ENCODE measurements at places on chromosomes 4 and X. TPM values are rescaled to one million over a fixed set of nuclear protein-coding genes. Genes with fewer than 3 reads are reported as not detected.
A peak's percentile ranks its signal among the peaks of the same experiment; 100 is the strongest.

NSG1 gene
- 8.1 TPM for polyA plus RNA-seq

SLC25A6 gene
- 417 TPM for polyA plus RNA-seq

ACTRT1 gene
- polyA plus RNA-seq, result not detected

SRPX2 gene
- polyA plus RNA-seq, result 27.3 TPM

TCEAL9 gene
- polyA plus RNA-seq, result 211 TPM

MRFAP1L1 gene
- polyA plus RNA-seq, result 75.4 TPM

FGF5 gene
- polyA plus RNA-seq, result 1.7 TPM

SUV39H1 gene
- polyA plus RNA-seq, result 4.3 TPM

NEIL3 gene
- polyA plus RNA-seq, result not detected

SASH3 gene
- 3.2 TPM for polyA plus RNA-seq

NHS gene
- polyA plus RNA-seq, result 3.0 TPM

TMEM150C gene
- polyA plus RNA-seq, result 2.6 TPM

MID2 gene
- 7.7 TPM for polyA plus RNA-seq

RAB9B gene
- 23.4 TPM for polyA plus RNA-seq

GRCh38 chr4:181146051-181146450, 1097.2 kb upstream of the TENM3 start:
- DNase-seq, result no peak

DNA sequence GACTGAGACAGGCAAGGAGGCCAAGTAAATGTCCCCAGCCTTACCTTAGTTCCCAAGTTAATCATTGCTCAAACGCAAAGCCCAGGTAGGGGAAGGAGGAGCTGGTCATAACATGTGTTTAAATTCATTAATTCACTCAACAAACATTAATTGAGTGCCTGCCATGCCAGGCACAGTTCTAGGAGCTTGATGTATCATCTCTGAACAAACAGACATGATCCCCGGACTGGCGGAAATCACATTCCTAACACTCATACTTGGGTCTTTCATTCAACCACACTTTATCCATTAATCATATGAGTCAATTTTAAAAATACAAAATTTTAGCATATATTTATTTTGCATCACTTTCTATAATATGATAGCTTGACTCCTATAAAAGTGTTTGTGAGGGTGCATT, 335.3 kb upstream of the NOCT start:
- no peak for DNase-seq

DNA sequence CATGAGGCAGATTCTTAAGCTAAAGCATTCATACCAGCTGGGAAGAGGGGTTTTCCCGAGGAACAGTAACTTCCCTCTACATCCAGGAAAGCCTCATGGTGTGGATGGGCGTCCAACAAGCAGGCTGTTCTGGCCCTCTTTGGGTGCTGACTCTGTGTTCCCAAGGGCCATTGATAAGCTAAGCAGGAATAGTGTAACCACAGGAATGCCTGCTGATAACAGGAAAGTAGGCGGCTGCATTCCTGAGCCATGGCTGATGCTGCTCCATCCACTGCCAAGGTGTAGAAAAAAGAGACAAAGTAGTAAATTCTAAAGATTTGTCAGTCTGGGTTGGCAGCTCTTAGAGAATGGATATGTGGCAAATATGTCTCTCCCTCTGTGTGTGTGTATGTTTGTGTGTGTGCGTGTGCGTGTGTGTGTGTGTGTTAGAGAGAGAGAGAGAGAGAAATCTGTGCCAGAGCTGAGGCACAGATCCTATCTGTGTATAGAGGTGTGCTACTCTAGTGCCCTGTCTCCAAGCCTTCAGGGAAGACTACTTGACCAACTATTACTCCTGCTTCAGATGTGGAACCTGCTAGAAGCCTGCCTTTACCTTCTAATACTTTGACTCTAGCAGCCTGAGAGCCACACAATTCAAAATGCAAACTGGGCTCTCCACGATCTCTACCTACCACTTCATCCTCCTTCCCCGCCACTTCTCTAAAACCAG, 353.1 kb upstream of the NR3C2 start:
- DNase-seq, result no peak

DNA sequence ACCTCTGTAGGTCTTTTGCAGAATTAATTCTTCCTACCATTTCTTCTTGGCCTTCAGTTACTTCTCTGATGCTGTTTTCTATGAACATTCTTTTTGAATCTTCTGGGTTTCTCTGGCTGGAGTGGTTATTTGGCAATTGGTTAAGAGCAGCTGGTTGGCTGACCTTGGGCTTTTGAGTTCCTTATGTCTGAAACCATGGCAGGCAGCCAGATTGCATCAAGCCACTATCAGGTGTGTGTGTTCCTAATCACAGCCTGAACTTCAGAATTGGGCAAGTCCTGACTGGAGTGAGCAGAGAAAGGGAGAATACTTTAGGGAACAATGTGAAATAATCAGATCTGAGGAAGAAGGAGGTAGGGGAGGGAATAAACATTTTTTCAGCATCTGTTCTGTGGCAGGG, 90.2 kb downstream of the ARHGAP10 start:
- DNase-seq, result peak; percentile 70

DNA sequence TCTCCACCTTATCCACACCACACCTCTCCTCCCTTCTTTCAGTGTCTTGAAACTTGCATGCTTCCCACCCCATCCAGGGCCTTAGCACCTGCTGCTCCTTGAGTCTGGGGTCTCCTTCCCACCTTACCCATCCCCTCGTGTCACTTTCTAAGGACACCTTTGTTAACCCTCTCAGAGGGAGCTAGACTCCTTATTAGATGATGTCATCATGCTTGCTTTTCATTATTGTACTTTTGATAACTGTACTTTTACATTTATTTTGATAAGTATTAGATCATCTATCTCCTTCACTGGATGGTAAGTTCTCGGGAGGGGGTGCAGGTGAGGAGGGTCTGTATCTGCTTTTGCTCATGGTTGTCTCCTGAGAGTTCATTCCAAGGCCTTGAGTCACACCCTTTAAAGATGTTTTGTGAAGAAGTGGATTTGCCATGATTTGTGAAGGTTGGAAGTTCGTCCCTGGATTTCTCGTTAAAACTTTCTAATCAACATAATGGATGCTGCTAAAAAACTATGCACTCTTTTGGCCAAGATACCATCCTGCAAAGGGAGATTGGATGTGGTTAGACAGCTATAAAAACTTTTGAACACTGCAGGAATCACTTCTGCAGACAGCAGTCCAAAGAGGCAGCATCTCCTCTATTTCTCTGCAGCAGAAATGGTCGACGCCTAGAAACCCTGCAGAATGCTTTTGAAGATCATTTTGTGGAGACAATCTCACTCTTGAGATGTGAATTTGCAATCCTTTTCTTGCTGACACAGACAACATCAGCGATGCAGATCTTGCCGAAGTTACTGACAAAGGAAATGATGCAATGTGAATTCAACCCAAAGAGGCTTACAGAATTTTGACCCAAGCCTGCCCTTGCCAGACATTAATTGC, 69.6 kb downstream of the ENPP6 start:
- DNase-seq, result no peak

- DNase-seq, result no peak
Observed at GRCh38 chrX:39227371-39227770, 426.1 kb downstream of the MID1IP1 start.

GRCh38 chr4:138821331-138821730, 194.2 kb upstream of the NOCT start:
- DNase-seq, result no peak

DNA sequence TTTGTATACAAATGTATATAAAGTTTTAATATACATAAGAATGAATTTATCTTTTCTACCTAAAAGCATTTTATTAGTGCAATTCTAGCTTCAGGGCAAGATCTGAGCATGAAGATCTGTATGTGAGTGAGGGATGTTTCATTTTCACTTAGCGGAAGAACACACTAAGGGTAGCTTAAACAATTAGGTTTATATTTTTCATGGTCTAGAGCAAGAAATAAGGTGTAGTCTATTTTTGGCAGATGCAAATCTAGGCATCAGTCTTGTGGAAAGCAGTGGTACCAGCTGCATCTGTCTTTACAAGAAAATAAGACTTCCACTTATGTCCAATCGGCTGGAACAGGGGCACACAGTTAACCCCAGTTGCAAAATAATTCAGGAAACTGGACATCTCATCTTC, 433.3 kb downstream of the ADAM29 start:
- no peak for DNase-seq

GRCh38 chr4:181528570-181529184, 714.5 kb upstream of the TENM3 start:
- DNase-seq, result peak; percentile 57

DNA sequence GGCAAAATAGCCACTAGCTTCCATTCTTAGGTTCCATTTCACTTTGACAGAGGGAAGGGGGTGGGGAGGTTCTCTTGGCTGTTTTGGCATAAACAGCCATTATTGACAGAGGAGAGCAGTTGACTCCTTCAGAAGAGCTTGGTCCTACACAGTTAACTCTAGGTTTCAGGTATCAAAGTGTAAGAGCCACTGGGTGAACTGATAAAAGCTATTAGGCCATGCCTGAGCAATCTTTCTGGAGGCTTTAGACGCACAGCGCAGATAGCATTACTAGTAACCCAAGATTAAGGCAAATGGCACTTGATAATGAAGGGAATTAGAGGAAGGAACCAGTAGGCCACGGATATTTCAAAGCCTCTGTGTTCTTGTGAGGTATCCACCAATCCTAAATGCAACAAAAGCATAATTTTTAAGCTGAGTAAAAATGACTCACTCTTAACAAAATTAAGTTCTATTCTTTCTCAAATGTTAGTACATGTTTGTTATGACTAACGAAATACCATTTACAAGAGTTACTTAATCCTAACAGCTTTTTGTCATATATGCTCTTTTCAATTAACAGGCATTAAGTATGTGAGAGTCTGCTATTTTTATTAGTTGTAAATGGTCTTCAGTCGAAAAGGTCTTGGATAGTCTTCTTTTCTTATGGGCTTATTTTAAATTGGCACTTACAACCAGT, 53.6 kb downstream of the SLC7A11 start:
- DNase-seq, result no peak

- no peak for DNase-seq
Observed at GRCh38 chrX:114905251-114905650, 112.2 kb downstream of the IL13RA2 start.

- no peak for DNase-seq
Observed at GRCh38 chrX:153952373-153953026, 8.1 kb upstream of the RENBP start.

- DNase-seq, result no peak
Observed at GRCh38 chr4:38456096-38456495, 207.9 kb upstream of the KLF3 start.

DNA sequence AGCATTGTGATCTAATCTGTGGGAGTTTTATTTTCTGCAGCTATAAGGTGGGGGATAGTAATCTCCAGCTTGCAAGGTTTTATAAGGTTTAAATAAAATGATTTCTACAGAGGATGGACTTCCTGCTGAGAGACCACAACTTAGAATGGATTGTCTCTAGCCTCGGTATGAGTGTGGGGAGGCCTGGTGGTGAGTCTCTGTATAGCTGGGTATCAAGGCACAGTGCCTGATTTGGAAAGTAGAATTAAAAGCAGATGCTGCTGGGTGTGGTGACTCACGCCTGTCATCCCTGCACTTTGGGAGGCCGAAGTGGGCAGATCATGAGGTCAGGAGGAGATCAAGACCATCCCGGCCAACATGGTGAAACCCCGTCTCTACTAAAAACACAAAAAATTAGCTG, 162.0 kb upstream of the GATB start:
- DNase-seq, result no peak

DNA sequence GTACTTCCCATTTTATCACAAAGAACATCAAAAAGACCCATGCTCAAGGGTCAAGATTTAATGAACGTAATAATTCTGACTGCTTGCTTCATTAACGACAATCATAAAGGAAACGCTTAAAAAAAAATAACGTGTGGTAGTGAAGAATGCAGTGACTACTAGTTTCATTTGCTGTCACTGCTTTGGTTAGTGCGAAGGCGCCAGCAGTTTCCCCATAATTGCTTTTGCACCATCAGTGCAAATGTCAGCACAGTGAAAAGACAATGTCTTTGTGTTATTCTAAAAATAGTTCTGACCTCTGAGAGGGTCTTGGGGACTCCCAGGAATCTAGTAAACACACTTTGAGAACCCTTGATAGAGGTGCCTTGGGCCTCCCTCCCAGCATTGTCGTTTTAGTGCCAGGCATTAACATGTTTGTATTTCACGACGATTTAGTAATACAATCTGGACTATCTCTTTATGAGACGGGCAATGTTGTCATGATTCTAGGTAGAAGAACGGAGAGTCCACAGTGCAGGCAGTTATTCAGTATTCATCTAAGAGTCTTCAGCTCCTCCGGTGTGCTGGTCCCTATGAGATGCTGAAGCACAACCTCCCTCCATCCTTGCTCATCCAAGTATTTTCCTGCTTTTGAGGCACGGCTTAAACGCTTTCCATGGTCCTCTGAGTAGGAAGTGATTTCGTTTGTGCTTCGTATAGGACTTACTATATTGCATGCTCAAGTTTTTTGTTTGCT, 71.0 kb downstream of the AFF1 start:
- no peak for DNase-seq

DNA sequence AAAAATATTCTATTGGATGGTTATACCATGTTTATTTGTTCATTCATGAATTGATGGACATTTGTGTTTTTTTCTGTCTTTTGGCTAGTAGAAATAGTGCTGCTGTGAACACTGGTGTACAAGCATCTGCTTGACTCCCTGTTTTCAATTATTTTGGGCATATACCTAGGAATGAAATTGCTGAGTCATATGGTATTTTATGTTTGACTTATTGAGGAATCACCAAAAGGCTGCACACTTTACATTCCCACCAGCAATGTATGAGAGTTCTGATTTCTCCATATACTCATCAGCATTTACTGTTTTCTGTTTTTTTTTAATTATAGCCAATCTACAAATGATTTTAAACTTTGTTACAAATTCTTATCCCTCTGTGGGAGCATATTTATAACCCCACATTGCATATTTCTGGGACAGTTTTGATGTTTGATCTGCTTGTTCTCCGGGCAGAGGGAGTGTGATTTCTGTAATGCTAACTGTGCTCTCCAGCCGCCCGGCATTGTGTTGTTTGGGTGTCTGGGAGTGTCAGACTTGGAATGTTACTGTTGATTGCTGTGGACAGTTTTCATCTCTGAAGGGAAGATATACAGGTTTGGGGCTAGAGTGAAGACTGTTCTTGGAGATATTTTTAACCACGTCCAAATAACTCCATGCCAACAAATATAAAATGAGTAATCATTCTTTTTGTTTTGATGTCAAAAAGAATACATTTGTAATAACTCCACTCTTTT, 60.5 kb upstream of the PGRMC2 start:
- DNase-seq, result no peak

GRCh38 chrX:100700809-100701208, 31.1 kb downstream of the SYTL4 start:
- no peak for DNase-seq

DNA sequence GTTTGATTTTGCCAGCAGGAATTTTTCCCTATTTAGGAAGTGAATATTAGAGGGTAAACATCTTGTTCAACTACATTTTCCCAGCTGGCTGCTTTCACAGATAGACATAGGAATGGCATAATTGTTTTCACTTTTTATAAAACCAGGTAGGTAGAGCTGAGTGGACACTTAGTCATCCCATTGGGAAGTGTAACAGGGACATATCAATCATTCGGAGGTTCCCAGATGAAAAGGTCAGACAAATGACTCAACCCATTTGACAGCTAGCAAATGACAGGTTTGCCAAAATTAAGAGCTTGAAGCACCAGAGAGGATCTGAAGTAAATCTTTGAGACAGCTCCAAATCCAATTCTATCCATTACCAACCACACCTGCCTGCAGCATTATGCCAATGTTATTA, 205.3 kb downstream of the SLC39A8 start:
- DNase-seq, result no peak

- no peak for DNase-seq
Observed at GRCh38 chr4:101155945-101156344, 191.4 kb downstream of the PPP3CA start.
